Kidney epithelial cell (primary cell): ENCODE measurements at places on chromosomes 2 and 18.

GRCh38 chr2:74930811-74931486 is 27.5 kb upstream of the POLE4 start:
- DNase-seq, result no peak

DNA sequence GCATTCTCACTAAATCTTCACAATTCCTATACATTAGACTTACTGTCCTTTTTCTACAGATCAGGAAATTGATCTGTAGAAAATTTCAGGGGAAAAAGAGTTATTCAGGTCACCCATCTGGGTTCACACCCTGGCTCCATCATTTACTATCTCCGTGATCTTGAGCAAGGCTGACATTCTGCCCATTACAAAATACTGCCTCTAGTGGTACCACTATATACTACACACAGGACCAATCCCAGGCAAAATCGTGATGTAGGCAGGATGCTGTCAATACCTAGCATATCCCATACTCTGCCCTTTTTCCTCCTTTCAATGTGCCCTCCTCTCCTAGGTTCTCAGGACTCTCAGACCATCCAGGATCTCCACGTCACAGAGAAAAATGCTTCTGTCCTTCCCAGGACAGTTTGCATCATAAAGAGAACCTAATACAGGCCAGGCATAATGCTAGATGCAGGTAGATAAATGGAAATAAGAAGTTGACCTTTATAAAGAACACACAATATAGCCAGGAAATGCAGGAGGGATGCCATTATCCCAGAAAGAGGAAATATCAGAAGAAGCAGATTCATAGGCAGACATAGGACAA is 101.9 kb downstream of the CDH20 start:
- no peak for DNase-seq

GRCh38 chr2:242085941-242086621 is 216.6 kb downstream of the RTP5 start:
- no peak for DNase-seq

- DNase-seq, result no peak
These were observed 57.6 kb upstream of the TWIST2 start for GRCh38 chr2:238790126-238790832.

DNA sequence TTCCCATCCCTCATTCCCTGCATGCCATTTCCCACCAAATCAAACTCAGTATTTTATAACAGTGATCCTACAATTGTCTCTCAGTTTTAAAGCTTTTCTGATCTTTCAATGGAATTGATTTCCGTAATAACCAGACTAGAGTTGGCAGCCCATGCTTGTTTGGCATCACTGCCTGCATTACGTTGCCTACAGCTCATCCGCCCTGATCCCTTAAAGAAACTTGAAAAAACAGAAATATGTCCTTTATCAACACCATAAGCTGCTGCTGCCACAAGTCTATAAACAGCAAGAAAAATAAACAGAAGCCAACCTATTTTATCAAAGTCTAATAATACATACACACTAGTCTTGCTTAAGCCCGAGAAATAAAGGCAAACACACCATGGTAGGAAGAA is 331.0 kb downstream of the METTL4 start:
- no peak for DNase-seq

- DNase-seq, result no peak
These were observed 1255.2 kb downstream of the CNTNAP5 start for GRCh38 chr2:125280265-125280664.

DNA sequence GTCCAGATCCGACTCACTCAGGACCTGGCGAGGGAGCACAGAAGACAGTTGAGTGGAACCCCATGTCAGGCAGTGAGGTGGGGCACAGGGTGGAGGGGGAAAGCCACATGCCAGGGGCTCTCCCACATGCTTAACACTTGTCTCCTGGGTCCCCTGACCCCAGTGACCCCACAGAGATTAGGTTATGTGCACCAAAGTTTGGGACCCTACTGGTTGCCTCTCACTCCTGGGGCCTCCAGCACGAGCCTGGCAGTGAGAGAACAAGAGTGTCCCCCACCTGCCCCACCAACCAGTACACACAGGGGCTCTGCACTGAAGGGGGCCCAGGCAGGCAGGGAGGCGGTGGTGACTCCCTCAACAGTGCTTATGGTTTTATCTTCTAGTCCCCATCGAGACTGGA is 58.3 kb downstream of the CIB4 start:
- no peak for DNase-seq

DNA sequence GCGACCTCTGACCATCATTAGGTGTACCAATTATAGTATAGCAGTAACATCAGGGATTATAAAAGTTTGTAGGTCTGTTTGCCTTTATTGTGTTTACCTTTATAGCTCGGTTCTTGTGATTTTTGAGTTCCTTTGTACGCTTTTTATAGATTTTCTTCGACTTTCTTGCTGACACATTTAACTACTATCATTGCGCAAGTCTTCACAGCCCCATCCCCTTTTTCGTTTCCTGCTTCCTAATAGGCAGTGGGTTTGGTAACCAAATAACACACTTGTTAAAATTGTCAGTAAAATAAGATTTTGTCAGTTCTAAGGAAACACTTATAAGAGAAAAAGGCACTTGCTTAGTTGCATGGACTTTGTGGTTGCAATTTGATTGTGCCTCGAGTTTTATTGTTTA is 541.5 kb downstream of the LRP1B start:
- no peak for DNase-seq

DNA sequence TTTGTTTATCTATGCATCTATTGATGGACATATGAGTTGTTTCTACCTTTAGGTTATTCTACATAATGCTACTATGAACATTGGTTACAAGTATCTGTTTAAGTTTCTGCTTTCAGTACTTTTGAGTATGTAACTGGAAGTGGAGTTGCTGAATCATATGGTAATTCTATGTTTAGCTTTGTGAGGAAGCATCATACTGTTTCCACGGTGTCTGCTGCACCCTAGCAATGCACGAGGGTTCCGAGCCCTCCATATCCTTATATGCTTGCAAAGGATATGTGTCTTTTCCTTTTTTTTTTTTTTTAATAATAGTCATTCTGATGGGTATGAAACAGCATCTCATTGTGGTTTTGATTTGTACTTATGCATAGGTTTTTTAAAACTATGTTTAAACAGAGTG is 83.7 kb downstream of the FMNL2 start:
- DNase-seq, result no peak

DNA sequence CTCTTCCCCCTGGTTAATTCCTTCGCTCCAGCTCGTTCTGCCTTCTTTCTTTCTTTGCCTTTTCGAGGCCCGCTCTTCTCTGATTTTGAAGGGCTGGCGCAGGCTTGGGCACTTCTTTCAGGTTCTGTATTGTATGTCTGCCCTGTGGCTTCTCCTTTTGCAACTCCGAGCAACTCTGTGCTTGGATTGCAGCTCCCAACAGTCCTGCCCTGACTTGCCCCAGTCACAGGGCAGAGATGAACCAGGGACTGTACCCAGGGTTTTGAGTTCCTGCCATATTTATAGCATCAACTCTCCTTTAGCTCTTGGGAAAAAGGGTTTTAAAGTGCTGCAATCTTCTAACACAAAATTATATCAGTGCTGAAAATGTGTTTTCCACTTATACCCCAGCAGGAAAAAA is 31.1 kb upstream of the CD8A start:
- DNase-seq, result no peak

DNA sequence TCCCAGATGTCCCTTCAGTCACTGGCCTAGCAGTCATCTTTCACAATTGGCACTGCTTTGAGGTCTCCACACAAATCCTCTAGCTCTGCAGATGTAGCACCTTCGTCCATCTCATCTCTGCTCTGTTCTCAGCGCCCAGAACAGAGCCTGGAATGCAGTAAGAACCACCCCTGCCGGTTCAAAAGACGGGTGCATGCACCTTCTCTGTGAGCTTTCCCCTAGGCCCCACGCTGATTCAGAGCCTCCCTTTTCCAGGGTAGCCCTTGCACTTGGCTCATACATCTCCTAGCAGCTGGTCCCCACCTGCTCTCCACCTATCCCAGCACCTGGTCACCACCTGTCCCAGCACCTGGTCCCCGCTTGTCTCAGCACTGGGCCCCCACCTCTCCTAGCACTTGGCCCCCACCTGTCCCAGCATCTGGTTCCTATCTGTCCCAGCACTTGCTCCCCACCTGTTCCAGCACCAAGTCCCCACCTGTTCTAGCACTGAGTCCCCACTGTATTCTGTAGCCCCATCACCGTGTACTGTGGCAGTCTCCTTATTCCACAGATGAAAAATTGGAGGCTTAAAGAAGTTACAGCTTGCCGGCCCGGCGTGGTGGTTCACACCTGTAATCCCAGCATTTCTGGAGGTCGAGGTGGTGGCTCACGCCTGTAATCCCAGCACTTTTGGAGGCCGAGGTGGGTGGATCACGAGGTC is 4.7 kb upstream of the KCNF1 start:
- DNase-seq, result no peak

GRCh38 chr18:26510337-26510736 is 38.0 kb downstream of the KCTD1 start:
- no peak for DNase-seq

GRCh38 chr18:37330173-37330572 is 235.4 kb downstream of the CELF4 start:
- no peak for DNase-seq

GRCh38 chr2:86337244-86337835 is at the start of gene REEP1:
Gene REEP1, minus strand, starts transcription at chr2:86337626. Its CDS starts 116 bp downstream, at chr2:86337510.
- DNase-seq, result no peak

DNA sequence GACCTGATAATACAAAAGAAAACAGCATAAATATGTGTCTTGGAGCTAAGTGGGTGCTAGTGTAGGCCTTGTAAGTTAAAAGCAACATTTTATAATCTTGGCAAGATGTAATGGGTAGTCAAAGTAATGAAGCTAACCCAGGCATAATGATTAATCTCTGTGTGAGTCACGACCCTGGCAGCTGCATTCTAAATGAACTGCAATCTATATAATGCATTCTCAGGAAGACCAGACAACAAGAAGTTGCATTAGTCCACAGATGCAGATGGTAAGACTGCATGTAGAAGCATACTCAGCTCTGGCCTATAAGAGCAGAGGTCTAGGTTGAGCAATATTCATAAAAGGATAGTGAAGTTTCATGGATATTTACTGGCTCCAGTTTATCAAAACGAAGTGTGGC is 85.6 kb upstream of the ETAA1 start:
- peak; percentile 37 for DNase-seq

DNA sequence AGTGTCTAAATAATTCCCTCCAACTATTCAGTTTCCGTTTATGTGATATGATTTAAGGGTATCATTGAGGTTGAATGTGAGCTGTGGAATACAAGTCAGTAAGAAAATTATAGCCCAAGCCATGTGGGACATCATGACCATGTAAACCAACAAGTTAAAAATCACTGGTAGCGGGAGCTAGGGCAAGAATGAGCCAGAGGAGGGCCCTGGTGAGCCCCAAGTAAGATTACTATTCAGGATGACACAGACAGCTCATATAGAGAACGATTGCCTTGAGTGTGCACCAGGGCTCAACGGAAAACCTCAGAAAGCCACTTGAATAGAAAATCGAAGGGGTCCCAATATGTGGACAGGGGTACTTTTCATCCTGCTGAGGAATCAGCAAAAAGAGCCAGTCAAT is 87.8 kb upstream of the RBMS1 start:
- no peak for DNase-seq

DNA sequence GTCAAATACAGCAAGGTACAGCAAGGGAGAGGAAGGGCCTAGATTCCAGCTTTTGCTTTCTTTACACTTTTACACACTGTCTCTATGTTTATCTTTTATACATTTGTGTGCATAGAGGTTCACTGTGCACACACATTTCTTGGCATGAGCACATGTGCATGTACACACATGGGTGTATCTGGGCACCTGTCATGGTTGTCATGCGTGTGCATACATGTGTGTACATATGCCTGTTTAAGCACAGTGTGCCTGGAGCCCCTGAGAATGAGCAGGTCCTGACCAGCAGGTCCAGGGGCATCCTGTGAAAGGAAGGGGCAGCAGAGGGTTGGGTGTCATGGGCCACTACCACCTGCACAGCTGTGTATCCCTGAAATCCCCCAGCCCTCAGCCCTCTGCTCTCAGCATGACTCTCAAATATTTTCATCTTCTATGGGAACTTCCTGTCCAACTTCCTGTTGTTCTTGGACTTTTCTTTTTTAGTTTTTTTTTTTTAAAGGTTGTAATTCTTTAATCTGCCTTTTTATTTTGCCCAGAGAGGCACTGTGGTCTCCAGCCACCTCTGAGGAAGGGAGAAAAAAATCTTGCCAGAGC is 97.0 kb upstream of the EPAS1 start:
- DNase-seq, result no peak

DNA sequence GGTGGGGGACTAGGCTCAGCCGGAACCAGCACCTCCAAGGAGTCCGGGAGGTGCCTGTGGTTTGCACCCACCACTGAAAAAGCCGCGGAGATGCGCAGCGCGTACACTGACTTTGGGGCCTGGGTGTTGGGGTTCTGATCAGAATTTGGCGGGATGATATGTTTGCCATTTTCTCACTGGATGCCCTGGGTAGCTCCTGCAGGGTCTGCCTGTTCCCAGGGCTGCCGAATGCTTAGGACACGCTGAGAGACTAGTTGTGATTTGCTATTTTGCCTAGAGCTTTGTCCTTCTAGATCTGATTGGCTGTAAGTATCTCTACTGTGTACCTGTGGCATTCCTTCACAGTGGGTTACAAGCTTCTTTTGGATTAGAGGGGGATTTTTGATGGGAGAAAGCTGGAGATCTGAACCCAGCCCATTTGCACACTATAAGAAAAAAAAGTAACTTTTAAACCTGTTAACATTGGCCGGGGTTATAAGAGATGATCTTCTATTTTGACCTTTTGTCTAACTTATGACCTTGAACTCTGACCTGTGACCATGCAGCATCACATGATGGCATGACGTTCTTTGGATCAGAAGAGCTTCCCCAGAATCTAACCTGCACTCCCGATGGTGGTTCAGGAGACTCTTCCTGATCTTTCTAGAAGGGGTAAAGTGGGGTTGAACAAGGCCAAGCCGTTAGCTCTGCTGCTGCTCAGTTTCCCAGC is 1.6 kb downstream of the KCNE4 start:
- no peak for DNase-seq

GRCh38 chr2:204228169-204228886 is 291.8 kb downstream of the ICOS start:
- no peak for DNase-seq

DNA sequence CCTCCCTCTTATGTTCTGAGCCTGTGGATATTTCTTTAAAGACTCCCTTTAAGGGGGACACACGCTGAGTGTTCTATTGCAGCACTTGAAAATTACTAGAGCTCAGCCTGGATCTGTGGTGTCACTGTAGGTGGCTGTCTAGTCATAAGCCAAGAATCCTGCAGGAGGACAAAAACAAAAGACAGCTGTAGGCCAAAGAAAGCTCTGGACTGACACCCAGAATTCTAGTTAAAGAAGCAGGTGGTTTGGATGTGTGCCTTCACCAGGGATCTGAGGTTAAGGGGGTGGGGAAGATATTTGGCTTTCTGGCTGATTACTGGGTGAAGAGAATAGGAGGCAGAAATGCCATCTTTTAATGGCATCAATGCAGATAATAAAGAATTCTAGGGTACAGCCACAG is 842.5 kb upstream of the NXPH2 start:
- DNase-seq, result no peak

- peak; percentile 96 for DNase-seq
These were observed 43.4 kb upstream of the HAAO start for GRCh38 chr2:42835577-42836371.
